ENCODE measurements at places on chromosomes 16 and 17. TPM values are rescaled to one million over a fixed set of nuclear protein-coding genes. Genes with fewer than 3 reads are reported as not detected.
A peak's percentile ranks its signal among the peaks of the same experiment; 100 is the strongest.

The PTX4 gene
- total RNA-seq, result not detected

The KCTD19 gene
- 0.16 TPM for total RNA-seq

The MYO15A gene
- 1.1 TPM for total RNA-seq

The HSD17B1 gene
- 3.7 TPM for total RNA-seq

The SEZ6 gene
- 0.31 TPM for total RNA-seq

The MNT gene
- 12.7 TPM for total RNA-seq

The ZNF19 gene
- 3.5 TPM for total RNA-seq

The PPP1R9B gene
- total RNA-seq, result 35.8 TPM

The SPNS1 gene
- 19.6 TPM for total RNA-seq

GRCh38 chr17:76594690-76595089 lies 9.0 kb upstream of the ST6GALNAC2 start:
- DNase-seq, result no peak

DNA sequence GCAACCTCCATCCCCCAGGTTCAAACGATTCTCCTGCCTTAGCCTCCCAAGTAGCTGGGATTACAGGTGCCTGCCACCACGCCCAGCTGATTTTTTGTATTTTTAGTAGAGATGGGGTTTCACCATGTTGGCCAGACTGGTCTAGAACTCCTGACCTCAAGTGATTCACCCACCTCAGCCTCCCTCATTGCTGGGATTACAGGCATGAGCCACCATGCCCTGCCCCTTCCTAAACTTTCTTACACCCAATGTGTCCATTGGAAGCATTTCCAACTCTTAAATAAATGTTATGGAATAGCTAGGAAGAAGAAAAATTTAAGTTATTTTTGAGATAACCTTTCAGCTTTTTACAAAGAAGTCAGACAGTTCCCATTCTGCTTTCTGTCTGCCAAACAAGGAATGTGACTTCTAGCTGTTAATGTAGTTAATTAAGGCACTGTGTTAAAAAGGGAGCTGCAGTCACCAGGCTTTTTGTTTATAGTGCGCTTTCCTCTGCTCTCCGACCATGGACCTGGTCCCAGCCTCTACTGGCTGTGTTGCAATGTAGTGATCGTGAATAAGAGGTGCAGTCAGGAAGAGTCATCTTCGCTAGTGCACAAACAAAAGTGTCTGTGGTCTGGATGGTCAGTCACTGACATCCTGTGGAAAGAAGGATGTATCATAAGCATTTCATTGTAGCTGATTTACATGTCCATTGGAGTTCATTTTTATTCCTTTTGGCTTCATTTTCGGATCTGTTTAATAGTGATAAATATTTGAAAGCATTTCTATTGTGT lies 39.7 kb downstream of the USP10 start:
- DNase-seq, result no peak

DNA sequence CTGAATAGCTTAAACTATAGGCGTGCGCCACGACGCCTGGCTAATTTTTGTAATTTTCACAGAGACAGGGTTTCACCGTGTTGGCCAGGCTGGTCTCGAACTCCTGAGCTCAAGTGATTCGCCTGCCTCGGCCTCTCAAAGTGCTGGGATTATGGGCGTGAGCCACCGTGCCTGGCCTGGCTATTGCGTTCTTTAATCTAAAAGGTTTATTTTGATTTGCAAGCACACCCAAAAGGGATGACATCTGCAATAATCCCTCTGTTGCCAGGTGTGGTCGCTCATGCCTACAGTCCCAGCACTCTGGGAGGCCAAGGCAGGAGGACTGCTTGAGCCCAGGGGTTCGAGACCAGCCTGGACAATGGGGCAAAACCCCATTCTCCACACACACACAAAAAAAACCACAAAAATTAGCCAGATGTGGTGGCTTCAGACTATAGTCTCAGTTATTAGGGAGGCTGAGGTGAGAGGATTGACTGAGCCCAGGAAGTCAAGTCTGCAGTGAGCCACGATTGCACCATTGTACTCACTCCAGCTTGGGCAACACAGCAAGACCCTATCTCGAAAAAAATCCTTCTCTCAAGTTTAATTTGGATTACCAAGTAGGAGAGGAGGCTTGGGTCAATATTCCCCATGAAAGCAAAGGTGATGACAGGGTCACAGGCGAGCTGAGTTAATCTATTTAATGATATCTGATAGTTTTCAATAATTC lies 144.1 kb downstream of the PARN start:
- DNase-seq, result no peak

DNA sequence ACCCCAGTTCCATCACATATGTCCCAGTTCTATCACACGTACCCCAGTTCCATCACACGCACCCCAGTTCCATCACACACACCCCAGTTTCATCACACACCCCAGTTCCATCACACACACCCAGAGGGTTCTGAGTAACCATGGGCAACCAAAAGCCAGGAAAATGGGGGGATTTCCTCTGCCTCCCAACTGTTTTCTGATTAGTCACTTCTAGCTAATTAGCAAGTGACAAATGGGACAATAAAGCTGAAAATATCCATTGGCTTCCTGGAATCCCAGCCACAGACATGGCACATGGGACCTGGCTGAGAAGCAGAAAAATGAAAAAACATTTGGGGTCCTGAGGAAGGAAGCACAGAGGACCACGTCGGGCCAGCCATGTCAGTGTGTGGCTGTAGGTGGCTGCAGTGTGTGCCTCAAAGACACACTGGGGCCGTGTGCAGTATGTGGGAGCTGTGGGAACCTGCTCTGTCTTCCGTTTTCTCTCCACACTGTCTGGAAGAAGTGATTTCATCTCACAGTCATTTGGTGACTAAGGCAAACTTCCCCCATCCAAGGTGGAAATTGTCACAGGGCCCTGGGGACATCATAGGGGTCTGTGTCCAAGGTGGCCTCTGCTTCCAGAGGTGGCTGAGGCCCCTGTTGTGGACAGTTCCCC lies 106.7 kb downstream of the CMIP start:
- DNase-seq, result no peak

DNA sequence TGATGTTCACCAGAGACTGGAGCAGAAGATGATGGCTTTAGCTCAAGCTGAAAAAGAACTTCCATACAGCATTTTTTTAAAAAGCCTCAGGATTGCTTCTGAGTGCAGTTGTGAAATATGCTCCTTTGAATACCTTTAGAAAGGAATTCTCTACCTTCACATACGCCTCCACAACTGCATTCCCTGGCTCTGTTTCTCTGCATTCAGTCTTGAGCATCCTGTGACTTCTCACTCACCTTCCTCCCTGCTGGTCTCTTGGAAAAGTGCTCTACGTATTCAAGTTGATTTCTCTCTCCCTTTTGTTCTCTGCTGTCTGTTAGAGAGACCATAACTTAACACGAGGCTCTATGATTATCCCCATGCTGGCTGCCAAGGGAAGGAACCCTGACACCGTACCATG lies 34.5 kb downstream of the HS3ST2 start:
- no peak for DNase-seq

DNA sequence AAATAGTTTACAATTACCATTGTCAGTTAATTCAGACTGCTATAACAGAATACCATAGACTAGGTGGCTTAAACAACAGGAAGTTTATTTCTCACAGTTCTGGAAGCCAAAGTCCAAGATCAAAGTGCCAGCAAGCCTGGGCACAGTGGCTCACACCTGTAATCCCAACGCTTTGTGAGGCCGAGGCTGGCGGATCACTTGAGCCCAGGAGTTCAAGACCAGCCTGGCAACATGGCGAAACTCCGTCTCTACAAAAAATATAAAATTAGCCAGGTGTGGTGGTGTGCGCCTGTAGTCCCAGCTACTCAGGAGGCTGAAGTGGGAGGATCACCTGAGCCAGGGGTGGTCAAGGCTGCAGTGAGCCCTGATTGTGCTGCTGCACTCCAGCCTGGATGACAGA lies 71.3 kb upstream of the TBX2 start:
- no peak for DNase-seq

- no peak for DNase-seq
Observed at GRCh38 chr17:40510328-40510648, 8.9 kb upstream of the TNS4 start.

GRCh38 chr17:41944943-41945342 lies 14.5 kb downstream of the ODAD4 start:
- no peak for DNase-seq

DNA sequence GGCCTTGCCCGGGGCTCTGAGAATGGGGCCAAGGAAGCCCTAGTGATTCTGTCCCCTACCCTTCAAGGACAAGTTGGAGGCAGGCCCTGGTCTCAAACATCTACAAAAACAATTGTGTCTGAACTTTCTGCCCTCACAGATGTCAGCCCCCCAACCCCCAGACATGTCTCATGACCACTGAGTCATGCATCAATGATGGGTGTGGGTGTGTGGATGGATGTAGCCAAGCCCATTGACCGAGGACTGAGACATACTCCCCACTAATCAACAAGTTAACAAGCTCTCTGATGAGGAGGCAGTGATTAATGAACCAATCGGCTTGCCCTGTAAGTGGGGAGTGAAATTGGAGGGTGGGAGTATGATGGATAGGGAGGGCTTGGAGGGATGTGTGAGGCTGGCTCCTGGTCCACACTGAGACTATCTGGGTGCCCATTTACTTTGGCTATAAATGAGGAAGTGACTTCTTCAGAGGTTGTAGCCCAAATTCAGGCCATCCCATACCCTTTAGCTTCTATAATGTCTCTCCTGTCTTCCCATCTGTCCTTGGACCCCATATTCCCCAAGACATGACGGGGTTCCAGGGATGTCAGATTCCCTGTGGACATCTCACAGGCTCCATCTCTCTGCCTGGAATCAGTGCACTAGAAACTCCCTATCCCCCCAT lies 97.1 kb upstream of the TMEM97 start:
- DNase-seq, result no peak

GRCh38 chr17:74217037-74217730 lies 3.8 kb downstream of the TTYH2 start:
- no peak for DNase-seq

GRCh38 chr16:87700406-87701077 lies 65.2 kb downstream of the KLHDC4 start:
- no peak for DNase-seq

DNA sequence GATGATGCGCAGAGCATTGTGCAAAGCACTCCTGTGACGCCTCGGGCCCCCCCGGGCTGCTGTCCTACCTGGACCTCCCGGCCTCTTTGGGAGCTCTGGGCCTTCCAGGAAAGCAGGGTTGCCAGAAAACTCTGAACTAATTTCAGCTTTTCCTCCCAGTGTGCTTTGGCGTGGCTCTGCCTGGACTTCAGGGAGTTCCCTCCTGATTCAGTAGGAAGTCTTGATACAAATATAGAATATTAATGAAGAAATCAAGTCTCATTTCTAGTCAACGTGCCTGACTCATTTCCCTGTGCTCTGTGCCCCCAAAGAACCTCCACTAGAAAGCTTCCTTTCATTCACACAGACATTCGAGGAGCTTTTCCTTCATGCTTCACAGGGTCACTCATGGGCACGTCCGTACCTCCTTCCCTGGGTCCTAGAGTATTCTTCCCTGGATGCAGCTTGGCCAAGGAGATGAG lies 84.0 kb upstream of the NOL11 start:
- DNase-seq, result peak; percentile 33

GRCh38 chr16:88007321-88007731 lies 56.1 kb downstream of the BANP start:
- no peak for DNase-seq

- no peak for DNase-seq
Observed at GRCh38 chr17:4951486-4951885, 567 bp downstream of the ENO3 start.

DNA sequence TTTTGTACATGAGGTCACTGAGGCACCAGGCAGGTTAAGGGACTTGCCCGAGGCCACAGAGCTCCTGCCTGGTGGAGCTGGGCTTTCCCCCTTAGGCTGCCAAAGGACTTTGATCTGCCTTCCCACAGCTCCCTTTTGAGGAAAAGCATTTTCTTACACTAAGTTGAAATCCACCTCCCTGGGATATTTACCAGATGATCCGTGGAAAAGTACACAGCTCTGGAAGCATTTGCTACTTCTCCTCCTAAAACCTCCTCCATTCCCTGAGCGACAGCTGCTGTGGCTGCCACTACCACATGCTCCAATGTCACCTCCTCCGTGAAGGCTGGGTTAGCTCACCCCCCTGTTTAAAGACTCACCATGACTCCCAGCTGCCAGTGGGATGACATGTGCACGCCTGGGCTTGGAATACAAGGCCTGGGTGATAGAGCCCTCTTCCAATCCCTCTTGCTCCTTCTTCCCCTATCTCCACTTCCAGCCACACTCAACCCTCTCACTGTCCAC lies 1.2 kb upstream of the MPRIP start:
- no peak for DNase-seq

DNA sequence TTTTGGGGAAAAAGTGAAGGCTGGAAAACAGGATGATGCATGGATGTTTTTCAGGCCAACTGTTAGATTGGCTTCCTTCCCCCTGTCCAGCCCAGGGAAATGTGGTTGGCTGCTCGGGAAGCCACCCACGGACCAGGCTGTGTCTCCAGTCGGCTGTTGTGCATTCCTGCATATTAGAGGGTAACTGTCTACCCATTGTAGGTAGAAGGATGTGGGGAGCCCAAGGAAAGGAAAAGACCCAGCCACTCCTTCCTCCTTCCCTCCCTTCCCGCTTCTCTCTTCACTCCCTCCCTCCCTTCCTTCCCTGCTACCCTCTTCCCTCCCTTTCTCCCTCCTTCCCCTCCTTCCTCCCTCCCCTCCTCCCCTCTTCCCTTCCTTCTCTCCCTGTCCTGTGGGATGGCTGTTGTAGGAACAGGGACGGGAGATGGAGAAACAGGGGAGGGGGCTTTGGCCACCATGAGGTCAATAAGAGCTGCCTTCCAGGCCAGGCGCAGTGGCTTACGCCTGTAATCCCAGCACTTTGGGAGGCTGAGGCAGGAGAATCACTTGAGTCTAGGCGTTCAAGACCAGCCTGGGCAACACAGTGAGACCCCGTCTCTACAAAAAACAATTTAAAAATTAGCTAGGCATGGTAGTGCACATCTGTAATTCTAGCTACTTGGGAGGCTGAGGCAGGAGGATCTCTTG lies 16.9 kb downstream of the SYT17 start:
- no peak for DNase-seq

- DNase-seq, result no peak
Observed at GRCh38 chr16:55660026-55660425, 4.2 kb downstream of the SLC6A2 start.

DNA sequence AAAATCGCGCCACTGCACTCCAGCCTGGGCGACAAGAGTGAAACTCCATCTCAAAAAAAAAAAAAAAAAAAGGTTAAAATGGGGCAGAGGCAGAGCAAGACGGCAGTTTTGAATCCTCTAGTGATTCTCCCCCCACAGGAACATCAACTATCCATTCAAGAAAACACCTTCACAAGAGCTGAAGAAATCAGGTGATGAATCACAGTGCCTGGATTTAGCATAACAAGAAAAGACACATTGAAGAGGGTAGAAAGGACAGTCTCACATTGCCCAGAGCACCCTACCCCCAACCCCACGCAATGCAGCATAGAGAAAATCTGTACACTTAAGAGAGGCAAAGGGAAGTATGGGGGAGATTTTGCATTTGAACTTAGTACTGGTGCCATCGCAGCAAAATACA lies 28.8 kb upstream of the RNF43 start:
- DNase-seq, result no peak

GRCh38 chr17:28029044-28029443 lies 13.4 kb upstream of the NLK start:
- no peak for DNase-seq

DNA sequence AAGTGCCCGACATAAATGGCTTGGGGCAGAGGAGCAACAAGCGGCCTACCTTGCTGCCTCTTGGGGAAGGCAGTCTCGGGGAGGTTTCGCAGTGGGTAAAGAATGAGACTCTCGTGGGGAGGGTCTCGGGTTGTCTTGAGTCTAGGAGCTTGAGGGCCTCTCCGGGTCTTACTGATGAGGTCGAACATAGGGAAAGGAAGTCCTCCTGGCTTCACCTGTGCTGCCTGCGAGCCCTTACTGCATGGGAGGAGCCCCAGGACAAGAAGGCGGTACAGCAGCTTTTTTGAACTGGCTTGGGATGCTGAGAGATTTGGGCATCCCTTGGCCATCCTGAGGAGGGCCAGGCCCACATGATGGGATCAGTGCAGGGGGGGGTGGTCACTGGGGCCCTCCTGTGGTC lies 71.4 kb downstream of the SPECC1 start:
- DNase-seq, result no peak
